Stimulated activated CD4-positive, alpha-beta T cell treated with anti-CD3 and anti-CD28 coated beads, Interleukin-2, amount 100 ng/mL, for 48 hours (primary cell): ENCODE measurements at places on chromosomes 4 and X.

- DNase-seq = no peak
These were observed 91.2 kb downstream of the CPE start for GRCh38 chr4:165470009-165470408.

GRCh38 chrX:129877401-129877800, 28.6 kb upstream of the UTP14A start:
- DNase-seq = no peak

DNA sequence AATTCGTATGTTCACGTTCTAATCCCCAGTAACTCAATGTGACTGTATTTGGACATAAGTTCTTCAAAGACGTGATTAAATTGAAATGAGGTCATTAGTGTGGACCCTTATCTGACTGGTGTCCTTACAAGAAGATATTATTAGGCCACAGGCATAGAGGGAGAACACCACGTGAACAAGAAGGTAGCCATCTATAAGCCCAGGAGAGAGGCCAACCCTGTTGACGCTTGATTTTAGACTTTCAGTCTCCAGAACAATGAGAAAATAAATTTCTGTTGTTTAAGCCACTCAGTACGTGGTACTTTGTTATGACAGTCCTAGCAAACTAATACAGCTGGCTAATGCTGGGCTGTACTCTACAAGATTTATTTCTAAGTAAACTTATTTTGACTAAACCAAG, 1.5 kb upstream of the EIF1AX start:
- DNase-seq = no peak

DNA sequence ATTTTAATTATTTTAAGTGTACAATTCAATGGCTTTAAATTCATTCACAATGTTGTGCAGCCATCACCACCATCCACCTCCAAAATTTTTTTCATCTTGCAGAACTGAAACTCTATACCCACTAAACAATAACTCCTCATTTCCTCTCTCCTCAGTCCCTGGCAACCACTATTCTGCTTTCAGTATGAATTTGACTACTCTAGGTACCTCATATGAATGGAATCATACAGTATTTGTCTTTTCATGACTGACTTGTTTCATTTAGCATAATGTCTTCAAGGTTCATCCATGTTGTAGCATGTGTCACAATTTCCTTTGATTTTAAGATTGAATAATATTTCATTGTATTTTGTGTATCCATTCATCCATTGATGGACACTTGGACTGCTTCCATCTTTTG, 46.9 kb downstream of the KIF4A start:
- DNase-seq = no peak

DNA sequence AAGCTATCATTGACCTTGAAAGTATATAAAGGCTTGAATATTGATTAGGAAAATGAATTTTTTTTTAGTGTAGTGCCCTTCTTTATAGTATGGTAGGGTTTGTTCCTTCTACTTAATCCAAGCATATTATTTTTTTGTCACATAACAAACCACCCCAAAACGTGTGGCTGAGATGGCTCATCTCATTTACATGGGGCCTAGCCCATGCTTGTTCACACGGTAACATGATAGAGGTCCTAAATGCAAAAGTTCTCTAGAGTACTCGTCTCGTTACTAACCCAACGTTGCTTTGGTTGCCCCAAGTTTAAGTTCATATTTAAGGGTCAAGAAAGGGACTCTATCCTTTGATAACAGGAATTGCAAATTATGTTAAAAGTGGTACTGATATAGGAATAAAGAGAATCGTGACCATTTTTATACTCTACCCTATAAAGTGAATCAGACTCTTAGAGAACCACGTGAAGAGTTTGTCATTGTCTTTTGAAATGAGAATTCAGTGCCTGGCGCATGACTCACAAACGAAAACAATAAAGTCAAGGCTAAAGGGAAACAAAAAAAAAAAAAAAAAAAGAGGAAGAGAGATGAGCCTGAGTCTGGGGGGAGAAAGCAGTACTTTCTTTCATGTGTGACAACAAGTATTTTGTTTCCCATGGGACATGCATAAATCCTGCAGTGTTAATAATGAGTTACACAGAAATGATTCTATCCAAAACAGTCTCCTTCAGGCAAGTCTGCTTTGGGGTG, 402.8 kb upstream of the NWD2 start:
- DNase-seq = no peak

GRCh38 chr4:181982437-181982836, 260.8 kb upstream of the TENM3 start:
- no peak for DNase-seq

- no peak for DNase-seq
These were observed 263.2 kb downstream of the DMD start for GRCh38 chrX:32948130-32948529.

DNA sequence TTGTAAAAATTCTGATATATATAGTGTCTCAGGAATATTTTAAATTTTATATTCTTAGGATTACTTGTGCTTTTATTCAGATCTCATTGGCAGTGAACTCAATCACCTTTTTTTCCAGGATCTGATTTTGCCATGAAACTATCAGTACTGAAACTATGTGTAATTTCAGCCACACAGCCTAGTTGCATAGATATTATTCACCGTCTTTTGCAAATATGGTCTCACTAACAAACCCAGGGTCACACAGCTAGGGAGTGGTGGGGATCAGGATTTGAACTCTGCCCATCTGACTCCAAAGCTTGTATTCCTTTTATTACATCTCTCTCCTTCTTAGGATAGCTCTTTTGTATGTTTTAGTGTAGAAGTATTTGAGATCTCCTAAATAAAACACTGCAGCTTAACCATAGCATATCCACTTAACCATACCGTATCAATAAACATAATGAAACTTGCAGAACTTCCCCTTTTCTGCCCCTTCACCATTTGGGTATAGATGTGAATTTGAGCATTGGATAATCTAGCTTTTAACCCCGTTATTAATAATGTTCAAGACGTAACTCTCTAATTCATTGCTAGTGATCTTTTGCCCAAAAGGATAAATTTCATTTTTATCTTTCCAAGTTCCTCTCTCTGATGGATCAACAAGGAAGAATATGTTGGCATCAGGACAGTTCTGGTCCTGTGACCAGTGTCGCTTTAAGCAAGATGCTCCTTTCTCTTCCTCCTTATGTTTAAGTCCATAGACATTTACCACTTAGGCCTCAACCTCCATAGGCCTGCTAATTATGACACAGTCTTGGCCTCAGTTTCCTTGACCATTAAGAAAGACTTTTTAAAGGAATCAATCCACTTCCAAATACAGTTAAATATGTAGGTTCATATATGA, 74.6 kb downstream of the RAPGEF2 start:
- DNase-seq = no peak

- DNase-seq = no peak
These were observed 1872.6 kb downstream of the ARAP2 start for GRCh38 chr4:34371676-34372075.

GRCh38 chr4:6205567-6205931, 5.2 kb upstream of the JAKMIP1 start:
- DNase-seq = no peak

DNA sequence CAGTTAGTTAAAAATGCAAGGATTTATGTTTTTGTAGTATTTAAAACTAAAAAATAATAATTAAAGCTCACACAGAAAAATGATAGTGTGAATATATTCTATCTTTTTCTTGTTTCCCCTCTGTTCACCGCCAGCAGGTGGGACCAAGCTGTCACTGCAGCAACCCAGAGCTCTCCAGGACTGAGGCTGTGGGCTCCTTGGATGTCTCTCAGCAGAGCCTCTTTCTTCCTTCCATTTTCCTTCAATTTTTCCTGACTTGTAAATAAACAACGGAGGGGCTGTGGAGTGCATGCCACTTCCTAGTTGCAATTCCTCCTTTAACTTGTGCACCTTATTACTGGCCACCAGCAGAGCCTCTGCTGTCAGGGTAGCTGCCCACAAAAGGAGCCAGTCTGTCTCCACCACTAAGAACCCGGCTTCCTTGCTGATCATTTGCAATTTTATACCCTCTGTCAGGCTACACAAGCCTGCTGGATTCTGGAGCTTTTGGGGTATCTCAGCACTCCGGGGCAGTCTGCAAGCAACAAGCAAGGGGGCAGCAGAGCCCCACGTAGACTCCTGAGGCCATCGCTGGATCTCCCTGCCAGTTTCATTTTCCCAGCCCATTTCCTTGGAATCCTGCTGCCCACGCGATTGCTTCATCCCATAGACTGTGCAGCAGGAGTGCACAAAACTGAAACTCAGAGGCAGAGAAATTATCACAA, 1467.4 kb downstream of the C4orf33 start:
- no peak for DNase-seq

DNA sequence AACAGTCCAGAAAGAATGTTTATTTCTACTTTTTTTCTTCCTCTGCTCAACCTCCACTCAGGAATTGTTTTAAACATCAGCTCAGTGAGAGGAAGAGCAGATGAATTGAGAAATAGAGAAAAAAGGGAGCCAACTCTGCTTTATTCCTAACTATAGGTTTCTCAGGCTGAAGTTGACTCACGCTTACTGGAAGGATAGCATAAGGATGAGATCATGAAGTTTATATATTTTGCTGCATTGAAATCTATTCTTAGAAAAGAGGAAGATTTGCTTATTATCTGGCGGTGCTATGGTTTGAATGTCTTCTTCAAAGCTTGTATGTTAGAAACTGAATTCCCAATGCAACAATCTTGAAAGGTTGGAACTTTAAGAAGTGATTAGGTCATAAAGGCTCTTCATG, 1673.4 kb upstream of the PCDH7 start:
- no peak for DNase-seq

DNA sequence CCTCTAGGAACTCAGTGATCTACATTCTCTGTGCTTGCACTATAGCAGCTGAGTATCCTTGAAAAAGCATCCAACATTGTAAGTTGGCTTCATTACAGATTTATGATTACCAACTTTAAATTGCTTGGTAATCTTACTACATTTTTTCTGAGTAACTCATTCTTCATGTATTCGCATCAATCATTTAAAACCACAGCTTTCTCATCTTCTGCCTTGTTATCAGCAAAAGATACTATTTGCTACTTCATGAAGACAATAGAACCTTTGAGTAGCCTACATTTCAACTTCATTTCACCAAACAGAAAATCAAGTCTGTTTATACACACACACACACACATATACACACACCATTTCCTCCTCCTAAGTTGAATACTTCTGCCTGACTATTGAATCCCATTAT, 6.2 kb upstream of the DCAF8L2 start:
- DNase-seq = no peak

- DNase-seq = no peak
These were observed 124.5 kb downstream of the PDLIM5 start for GRCh38 chr4:94576210-94576609.

DNA sequence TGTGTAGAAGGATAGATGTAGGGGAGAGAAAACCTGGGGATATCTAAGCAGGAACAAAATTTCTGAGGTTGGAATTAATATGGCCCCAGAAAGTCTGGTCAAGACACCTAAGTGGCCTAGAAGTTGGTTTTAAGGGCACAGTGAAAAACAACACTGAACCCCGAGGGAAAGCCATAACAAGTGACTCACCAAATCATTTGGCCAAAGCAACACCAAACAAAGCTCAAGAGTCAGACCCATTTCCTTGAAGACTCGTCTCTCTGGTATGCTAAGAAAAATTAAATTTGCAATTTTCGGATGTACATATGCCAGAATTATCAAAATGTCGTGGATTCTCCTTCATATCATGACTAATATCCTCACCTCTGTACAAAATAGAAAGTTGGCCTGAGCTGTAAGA, 162.9 kb downstream of the SMIM20 start:
- no peak for DNase-seq

- no peak for DNase-seq
These were observed 4.0 kb upstream of the SH2D1A start for GRCh38 chrX:124342174-124342867.

- DNase-seq = no peak
These were observed 144.6 kb upstream of the GPC4 start for GRCh38 chrX:133559909-133560308.

- no peak for DNase-seq
These were observed 29.7 kb downstream of the BMX start for GRCh38 chrX:15530318-15530717.

- DNase-seq = no peak
These were observed 49.6 kb downstream of the TSC22D3 start for GRCh38 chrX:107725761-107726555.

DNA sequence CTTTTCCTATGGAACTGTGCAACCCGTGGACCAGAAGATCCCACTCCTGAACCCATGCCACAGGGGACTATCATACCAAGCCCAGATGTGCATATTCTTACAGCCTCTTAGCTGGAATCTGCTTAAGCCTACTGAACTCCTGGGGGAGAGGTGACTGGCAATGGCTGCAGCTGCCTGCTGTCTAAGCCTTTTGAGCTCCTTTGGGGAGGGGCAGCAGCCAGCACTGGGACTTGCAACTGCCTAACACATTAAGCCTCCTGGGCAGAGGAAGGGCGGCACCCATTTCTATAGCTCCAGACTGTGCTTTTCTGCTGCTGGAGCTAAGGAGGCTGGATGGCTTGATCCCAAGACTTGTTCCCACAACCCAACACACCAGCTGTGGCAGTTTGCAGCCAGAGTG, 117.9 kb upstream of the VEGFC start:
- DNase-seq = no peak

- no peak for DNase-seq
These were observed 94.4 kb downstream of the IL15 start for GRCh38 chr4:141730805-141731204.
